ENCODE measurements at places on chromosomes 2 and 18.

- DNase-seq = no peak
These were observed 174.6 kb downstream of the SRBD1 start for GRCh38 chr2:45436456-45436855.

DNA sequence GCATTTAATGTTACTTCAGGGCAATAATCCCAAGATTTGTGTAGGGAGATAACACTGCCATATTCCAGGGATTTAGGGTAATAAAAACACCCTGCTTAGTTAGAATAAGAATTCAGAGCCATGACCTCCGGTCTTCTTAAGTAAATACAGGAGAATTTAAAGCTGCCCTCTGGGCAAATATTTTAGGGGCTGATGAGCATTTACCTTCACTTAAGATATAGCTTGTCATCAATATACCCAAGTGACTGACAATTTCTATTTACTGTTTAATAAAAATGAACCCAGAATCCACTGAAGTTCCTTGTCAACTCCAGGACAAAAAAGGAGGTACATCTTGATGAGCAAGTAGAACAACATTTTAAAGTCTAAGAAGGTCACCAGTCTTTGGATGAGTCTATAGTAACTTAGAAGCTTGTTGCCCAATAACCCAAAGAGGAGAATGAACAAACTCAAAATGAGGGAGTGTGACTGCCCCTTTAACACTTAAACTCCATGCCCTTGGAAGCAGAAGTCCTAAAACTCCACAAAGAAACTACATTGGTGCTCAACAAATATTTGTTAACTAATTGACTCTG, 24.3 kb upstream of the IKZF2 start:
- no peak for DNase-seq

- DNase-seq = no peak
These were observed 108.0 kb downstream of the CDH19 start for GRCh38 chr18:66495844-66496243.

DNA sequence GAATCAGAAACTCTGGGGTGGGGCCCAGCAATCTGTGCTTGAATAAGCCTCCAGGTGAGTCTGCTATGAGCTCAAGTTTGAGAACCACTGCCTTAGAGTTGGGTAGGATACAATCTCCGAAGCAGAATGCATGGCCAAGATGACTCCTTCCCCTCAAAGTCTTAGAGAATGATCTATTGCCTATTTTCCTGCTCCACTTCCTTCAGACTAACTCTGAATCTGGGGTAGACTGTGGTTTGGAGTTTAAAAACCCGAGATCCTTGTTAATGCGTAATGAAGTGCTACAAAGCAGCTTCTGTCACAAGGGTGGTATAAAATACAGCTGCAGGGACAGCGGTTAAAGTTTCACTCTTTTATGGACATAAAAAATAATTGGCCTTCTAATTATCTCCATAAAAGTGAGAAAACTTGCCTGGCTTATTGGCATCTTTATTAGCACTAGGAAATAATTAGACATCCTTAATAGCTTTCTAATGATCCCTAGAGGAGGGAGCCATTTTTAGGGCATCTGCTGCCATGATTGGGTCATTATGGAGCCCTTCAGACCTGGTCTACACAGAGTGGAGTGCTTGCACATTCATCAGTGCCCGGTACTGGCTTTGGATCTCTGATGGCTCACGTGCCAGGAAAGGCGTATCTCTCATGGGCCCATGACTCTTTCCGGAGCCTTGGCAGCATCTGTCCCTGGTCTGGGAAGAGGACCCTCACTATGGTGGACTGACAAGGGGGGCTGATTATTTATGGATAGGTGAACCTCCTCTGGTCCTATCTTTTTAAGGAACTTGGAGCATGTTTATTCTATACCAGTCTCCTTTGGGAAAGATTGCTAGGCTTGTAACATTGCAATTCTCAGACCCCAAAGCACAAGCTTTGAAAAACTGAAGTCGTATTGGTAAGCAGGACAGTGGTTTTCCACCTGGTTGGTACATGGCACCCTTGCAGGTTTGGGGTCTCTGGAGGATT, 28.2 kb downstream of the SIX2 start:
- DNase-seq = no peak

GRCh38 chr2:88563129-88563528, 64.1 kb downstream of the EIF2AK3 start:
- no peak for DNase-seq

- DNase-seq = no peak
These were observed 16.3 kb downstream of the SLC8A1 start for GRCh38 chr2:40435426-40436092.

- no peak for DNase-seq
These were observed 161.3 kb upstream of the DPP10 start for GRCh38 chr2:114281188-114281587.

- DNase-seq = no peak
These were observed 96.7 kb downstream of the PXDN start for GRCh38 chr2:1647417-1648240.

GRCh38 chr2:180130403-180130802, 123.3 kb upstream of the CWC22 start:
- DNase-seq = no peak

DNA sequence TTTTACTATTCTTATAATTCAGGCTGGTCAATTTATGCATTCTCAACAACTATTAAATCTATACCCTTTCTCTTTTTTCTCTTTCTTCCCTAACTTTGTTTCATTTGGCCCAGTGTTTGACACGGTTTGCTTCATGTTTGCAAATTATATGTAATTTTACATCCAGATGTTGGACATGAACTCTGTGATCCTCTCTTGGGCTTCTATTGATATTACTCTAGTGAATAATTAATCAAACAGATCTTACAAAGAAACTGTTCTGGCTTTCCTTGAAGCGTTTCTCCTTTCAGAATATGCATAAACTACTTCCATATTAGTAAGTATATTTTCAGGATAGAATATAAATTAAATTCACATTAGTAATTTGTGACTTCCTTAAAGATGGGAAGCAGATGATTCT, 225.1 kb upstream of the TMEFF2 start:
- no peak for DNase-seq

DNA sequence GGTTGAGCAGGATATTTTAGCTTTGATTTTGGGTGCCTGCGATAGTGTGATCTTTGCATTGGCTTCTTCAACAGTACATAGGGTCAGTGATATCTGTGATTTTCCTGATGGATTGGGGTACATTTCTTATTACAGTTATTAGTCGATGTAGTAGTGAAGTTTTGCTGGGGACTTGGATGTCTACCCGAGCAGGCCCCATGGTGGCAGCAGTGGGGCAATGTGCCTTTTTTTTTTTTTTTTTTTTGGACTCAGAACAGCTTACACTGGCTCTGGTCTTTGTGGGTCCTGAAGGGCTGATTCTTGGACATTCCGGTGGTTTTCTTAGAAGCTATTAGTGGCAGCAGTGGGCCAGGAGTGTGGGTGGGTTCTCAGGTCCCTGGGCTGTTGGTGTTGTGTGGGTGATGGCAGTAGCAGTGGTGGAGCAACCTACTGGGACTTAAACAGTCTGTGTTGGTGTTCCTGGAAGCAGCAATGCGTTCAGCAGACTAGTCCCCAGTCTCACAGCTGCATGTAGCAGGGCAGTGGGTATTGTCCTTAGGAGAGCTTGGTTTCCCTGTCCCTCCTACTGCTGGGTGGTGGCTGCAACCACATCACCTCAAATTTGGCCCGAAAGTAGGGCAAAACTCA, 53.7 kb upstream of the SLC4A10 start:
- no peak for DNase-seq

GRCh38 chr2:28496781-28497180, 921 bp downstream of the PLB1 start:
- no peak for DNase-seq

DNA sequence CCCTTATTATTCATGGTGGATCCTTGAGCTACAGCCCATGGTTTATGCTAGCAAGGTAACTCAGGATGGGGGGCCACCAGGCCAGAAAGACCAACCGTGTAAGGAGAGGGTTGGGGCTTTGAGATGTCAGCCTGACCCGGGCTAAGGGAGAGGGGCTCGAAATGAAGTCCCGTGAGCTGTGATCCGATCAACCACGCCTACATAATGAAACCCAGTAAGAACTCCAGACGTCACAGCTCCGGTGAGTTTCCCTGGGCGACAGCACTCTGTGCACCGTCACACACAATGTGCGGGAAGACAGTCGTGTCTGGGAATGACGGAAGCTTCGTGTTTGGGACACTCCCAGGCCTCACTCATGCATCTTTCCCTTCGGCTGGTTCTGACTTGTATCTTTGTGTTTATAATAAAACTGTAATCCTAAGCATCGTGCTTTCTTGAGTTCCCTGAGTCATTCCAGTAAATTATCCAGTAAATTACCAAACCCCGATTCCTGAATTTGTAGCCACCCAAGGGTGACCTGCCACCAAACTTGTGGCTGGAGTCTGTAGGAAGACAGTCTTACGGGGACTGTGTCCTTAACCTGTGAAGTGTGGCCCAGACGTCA, 44.2 kb downstream of the CYP27C1 start:
- no peak for DNase-seq

GRCh38 chr2:98985905-98986666, 50.1 kb upstream of the CRACDL start:
- DNase-seq = no peak

DNA sequence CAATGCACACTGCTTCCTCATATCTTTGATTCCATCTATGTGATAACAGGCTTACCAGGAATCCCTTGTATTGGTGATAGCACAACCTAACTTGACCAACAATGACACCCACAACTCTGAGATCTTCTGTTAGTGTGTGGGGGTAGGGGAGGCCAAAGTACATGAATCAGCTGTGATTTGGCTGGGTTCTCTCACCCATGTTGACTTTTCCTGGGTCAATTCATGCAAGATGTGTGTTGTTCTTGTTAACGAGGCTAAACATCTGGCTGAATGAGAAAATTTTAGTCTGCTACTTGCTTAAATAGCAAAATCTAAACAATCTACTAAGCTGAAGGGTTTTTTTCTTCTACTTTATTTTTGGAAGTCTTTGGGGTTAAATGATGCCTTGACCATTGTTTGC, 341.2 kb upstream of the SLC14A2 start:
- no peak for DNase-seq

GRCh38 chr2:240219208-240219890, 78.9 kb upstream of the OTOS start:
- DNase-seq = no peak

GRCh38 chr2:222303828-222304736, 5.3 kb upstream of the PAX3 start:
- no peak for DNase-seq

DNA sequence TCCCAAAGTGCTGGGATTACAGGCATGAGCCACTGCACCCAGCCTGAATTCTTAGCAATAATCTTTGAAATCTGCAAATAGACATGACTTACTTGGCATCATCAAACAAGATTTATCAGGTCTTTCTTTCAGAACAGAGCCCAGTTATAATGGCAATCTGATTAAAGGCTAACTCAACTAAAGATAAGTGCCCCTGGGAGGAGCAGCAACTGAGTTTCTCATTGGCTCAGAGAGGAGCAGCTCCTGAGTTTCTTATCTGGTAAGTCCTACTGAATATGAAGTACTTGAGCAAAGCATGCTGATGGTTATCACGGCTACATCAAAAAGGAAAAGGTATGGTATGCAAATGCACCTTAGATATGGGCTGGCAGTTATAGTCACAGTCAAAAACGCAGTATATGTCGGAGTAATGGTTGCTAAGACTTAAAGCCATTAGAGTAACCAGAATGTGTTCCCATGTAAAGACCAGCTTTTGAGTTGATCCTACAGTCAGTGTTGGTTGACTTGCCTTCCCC, 15.0 kb upstream of the AP1S3 start:
- DNase-seq = no peak

Measured in Right ventricle myocardium inferior (tissue), 1 donor.